ENCODE measurements at places on chromosomes 2 and 18. TPM values are rescaled to one million over a fixed set of nuclear protein-coding genes. Genes with fewer than 3 reads are reported as not detected.

WNT6 gene
- total RNA-seq, result not detected

IMP4 gene
- total RNA-seq, result 95.5 TPM

DAW1 gene
- not detected for total RNA-seq

- DNase-seq, result no peak
These were observed 87.0 kb downstream of the ZEB2 start for GRCh38 chr2:144432921-144433320.

- no peak for DNase-seq
These were observed 67.5 kb upstream of the TTN start for GRCh38 chr2:178874529-178875240.

DNA sequence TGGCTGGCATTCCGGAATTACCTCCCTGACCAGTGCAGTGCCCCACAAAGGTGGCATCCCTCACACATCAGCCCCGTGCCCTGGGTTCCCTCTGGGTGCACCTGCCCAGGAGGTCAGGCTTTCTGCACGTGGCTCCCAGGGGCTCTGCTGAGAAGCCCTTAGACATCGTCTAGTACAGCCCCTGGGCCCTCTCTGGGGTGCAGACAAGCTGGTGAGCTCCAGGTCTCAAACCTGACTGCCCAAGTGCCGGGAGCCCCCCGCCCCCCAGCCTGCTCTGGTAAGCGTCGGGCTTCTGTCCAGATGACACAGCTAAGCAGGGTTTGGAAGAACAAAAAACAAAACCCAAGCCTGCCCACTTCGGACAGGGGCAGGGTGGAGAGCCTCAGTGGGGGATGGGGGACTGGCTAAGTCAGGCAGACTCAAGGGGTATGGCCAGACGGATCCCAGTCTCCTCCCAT lies 20.2 kb downstream of the TWIST2 start:
- DNase-seq, result peak; percentile 75

- DNase-seq, result no peak
These were observed 30.0 kb downstream of the ADCYAP1 start for GRCh38 chr18:934518-935133.

- no peak for DNase-seq
These were observed 186.8 kb upstream of the CTAGE1 start for GRCh38 chr18:22604390-22604985.

DNA sequence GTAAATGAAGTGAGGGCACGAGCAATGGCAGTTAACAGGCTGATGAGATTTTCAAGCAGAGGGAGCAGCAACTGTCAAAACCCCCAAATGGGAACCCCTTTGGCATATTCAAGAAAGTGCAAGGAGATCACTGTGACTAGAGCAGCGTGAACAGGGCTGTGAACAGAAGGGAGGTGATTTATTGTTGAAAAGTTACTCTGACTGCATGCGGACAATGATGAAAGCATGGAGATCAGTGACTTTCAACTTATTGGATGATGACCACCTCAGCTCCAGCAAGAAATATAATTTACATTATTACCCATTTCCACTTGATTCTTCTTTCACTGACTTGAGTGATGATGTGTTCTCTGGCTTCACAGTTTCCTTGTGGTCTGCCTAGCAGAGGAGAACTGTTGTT lies 187.8 kb upstream of the BOD1L2 start:
- no peak for DNase-seq

DNA sequence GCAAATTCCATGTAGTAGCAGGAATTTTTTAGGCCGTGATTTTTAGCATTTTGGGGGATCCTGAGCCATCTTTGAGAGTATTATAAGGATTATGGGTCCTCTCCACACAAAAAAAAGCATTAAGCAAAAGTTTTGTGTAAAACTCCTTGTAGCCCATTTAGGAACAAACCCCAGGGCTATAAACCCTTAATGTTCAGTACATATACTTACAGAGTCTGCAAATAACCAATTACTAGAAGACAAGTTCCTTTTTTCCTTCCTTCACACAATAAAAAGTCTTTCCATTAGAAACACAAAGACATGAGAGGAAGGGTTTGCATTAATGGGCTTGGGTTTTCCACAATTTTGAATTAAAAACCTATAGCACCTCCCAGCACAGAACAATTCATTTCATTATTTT lies 44.6 kb downstream of the WDFY1 start:
- no peak for DNase-seq

GRCh38 chr2:114040826-114041225 lies 150.9 kb downstream of the ACTR3 start:
- no peak for DNase-seq

DNA sequence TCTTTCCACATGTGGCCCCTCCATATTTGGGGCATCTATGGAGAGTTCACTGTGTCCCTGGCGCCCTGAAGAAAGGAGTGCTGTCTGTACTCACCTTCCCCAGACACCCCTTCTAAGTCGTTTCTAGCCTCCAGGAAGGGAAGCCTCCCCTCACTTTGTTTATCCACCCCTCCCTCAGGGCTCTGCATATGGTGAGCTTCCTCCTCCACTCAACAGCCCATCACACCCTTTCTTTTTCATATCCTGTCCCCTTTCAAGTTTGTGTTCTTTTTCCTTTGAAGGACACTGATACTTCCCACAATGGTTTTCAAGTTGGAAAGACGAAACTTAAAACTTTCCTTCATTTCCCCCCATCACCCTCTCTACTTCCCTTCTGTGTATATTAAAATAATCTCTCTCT lies 291.4 kb upstream of the POU3F3 start:
- DNase-seq, result no peak

GRCh38 chr2:238811293-238811692 lies 36.6 kb upstream of the TWIST2 start:
- DNase-seq, result peak; percentile 46

- peak; percentile 21 for DNase-seq
These were observed 10.7 kb upstream of the CWC22 start for GRCh38 chr2:180017784-180018183.

All from HFFc6 (cell line).